ENCODE measurements at places on chromosomes 13 and 19.

- DNase-seq: no peak
These were observed 146.8 kb downstream of the KCNRG start for GRCh38 chr13:50162001-50162400.

GRCh38 chr13:67650471-67650870 is 420.3 kb upstream of the PCDH9 start:
- no peak for DNase-seq

DNA sequence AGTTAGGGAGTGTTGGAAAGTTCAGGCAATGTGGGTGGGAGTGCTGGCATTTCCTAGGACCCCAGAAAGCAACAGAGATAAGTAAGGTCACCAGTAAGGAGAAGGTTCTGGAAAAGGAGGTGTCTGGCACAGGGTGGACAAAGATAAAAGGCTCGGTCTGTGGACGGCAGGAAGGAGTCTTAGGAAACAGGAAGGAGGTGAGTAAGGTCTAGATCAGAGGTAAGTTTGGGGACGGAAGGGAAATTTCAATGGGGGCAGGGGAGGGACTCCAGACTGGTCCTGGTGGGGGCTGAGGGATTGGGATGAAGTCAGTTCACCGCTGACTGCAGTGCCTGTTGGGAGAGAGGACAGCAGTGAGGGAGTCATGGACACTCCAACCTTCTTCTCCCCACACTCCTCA is 7.8 kb upstream of the OPA3 start:
- DNase-seq: no peak

GRCh38 chr13:107450931-107451330 is 764.4 kb downstream of the LIG4 start:
- DNase-seq: no peak

All from stimulated activated CD8-positive, alpha-beta memory T cell treated with anti-CD3 and anti-CD28 coated beads, Interleukin-4, amount 100 ng/mL, for 1 hour (primary cell).